ENCODE measurements at places on chromosomes 4 and X. TPM values are rescaled to one million over a fixed set of nuclear protein-coding genes. Genes with fewer than 3 reads are reported as not detected.

Gene DUSP21
- not detected for total RNA-seq

GRCh38 chrX:143648705-143649104 lies 12.8 kb upstream of the SLITRK4 start:
- DNase-seq: no peak
- H3K27ac ChIP-seq: no peak overlapping the region
- no peaks in the 10 kb centered on the region for H3K36me3 ChIP-seq
- H3K4me1 ChIP-seq: no peaks in the 10 kb centered on the region
- H3K4me3 ChIP-seq: no peak overlapping the region

DNA sequence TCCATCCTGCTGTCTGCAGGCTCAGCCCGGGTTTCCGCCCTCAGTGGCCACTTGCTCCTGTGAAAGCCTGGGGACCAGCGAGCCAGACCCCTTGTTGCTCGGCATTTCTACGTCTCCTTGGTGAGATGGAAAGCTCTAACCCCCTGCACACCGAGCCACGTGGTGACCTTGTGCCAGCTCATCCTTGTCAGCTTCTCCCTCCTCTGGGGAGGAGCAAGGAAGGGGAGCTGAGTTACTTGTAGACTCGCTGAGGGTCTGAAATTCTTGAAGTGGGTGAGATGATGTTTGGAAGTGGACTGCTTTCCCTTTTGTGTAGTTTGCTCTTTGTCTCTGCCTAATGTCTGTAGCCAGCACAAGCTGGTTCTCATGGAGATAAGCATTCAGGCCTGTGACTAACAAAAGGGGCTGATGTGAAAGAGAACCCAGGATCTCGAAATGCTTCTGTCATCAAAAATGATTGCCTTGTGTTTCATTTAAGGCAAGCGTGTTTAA lies 29.3 kb downstream of the RGS12 start:
- H3K27ac ChIP-seq: no peak overlapping the region
- peaks cover 4% of the 10 kb centered on the region for H3K27me3 ChIP-seq

DNA sequence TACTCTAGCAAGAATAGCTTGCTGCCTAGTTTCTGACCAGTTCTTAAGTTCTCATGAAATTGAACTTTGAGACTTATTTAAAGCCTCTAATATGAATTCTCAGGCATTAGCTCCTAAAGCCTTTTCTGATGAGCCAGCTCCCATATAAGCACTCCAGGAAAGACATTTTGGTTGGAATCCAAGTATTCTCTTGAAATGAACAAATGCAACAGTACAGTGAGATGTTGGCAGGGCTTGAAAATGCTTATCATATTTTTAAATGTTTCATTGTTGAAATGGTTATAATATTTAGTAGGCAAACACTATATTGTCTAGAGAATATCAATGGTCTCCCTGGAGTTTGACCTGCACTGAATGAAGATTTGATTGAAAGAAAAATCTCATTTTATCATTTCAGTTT lies 240.3 kb downstream of the ANK2 start:
- peaks cover 5% of the 10 kb centered on the region for H3K27me3 ChIP-seq
- no peak overlapping the region for H3K4me3 ChIP-seq
- no peak for DNase-seq
- H3K27ac ChIP-seq: no peak overlapping the region

DNA sequence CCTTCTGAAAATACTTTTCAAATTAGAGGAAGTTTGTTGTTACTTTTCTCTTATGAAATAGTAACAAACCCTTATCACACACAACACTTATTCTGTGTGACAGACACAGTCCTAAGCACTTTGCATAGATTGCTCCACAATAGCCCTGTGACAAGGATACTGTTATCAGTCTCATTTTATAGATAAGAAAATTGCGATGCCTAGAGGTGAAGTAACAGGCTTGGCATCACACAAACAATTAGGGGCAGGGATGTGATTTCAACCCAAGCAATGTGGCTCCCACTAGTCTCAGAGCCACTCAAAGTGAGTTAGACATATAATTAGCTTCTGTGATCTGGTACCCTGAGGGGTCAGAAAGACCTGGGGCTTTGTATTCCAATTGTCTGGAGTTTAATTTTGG lies 339.9 kb downstream of the FBXO8 start:
- H3K4me3 ChIP-seq: no peak overlapping the region
- DNase-seq: no peak
- no peaks in the 10 kb centered on the region for H3K4me1 ChIP-seq
- H3K27me3 ChIP-seq: no peaks in the 10 kb centered on the region
- no peaks in the 10 kb centered on the region for H3K36me3 ChIP-seq
- H3K27ac ChIP-seq: no peak overlapping the region

Gene MBNL3
- 33.7 TPM for total RNA-seq

Gene HMX1
- total RNA-seq: not detected

GRCh38 chrX:49761481-49761880 lies 65.7 kb upstream of the PAGE1 start:
- H3K36me3 ChIP-seq: no peaks in the 10 kb centered on the region
- H3K27me3 ChIP-seq: peaks cover 3% of the 10 kb centered on the region
- no peak overlapping the region for H3K27ac ChIP-seq
- H3K4me1 ChIP-seq: no peaks in the 10 kb centered on the region
- peak; percentile 7 for DNase-seq

Gene CFAP47
- total RNA-seq: not detected

DNA sequence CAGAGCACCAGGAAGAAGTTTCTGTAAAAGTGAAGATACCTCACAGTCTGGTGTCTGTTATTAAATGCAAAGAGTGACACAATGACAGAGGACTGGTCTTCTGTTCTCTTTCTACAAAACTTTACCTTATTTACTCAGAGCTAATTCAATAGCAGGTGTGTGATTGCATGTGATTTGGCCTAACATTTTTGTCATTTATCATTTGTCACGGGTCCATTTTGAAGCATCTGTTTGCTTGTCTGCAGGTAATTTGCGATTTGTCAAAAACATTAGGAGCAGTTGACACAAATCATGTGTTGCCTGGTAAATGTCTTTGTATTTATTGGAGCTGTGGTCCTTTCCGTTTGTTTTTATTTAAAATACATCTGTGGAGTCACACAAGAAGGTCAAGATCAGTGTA lies 1232.4 kb downstream of the STIM2 start:
- no peak overlapping the region for H3K4me3 ChIP-seq
- no peaks in the 10 kb centered on the region for H3K36me3 ChIP-seq
- no peaks in the 10 kb centered on the region for H3K4me1 ChIP-seq
- no peak overlapping the region for H3K27ac ChIP-seq
- no peaks in the 10 kb centered on the region for H3K27me3 ChIP-seq
- DNase-seq: no peak

DNA sequence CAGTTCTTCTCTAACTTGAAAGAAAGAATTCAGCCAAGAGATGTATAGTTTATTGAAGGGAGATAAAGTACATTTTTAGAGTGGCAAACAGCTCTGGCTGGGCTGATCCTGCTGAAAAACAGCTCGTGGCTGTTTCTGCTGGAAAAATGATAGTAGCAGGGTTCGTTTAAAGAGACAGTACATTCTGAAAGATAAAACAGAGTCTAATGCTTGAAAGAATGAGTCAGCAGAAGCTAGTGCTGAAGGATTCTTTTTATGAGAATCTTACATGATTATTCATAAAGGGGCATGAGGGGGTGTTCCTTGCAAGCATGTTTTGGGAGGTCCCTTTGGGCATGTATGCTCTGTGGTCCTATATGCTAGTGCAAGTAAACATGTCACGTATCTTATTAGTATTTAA lies 790.0 kb downstream of the PCDH18 start:
- no peaks in the 10 kb centered on the region for H3K4me1 ChIP-seq
- H3K36me3 ChIP-seq: no peaks in the 10 kb centered on the region
- H3K27ac ChIP-seq: no peak overlapping the region
- no peak for DNase-seq
- H3K27me3 ChIP-seq: no peaks in the 10 kb centered on the region

- H3K4me1 ChIP-seq: peaks cover 21% of the 10 kb centered on the region
- DNase-seq: no peak
- peaks cover 2% of the 10 kb centered on the region for H3K36me3 ChIP-seq
- no peaks in the 10 kb centered on the region for H3K27me3 ChIP-seq
- H3K27ac ChIP-seq: no peak overlapping the region
Observed at GRCh38 chrX:20461576-20461975, 194.9 kb upstream of the RPS6KA3 start.

Gene JCHAIN
- total RNA-seq: 0.23 TPM

Gene FAM133A
- not detected for total RNA-seq

DNA sequence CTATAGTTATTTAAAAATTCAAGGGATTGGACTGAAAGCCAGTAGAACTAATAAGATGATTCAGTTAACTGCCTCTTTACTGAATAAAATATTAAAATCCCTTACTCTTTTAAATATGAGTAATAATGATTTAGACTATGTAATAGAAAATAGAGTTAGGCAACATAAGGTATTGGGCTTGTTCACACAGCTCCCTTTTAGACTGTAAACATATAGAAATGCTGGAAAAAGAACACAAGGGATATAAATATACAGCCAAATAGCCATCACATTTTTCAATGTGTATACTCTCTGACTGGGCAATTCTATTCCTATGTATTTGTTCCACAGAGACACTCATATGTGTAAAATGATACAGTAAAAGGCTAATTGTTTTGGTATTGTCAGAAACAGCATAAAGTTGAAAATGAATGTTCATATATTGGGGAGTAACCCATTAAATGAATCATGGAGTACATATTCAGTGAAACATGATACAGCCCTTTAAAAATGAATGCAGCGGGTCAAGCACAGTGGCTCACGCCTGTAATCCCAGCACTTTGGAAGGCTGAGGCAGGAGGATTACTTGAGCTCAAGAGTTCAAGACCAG lies 129.8 kb downstream of the TBC1D19 start:
- no peak for DNase-seq
- H3K4me3 ChIP-seq: no peak overlapping the region
- no peaks in the 10 kb centered on the region for H3K27me3 ChIP-seq
- peaks cover 5% of the 10 kb centered on the region for H3K36me3 ChIP-seq
- H3K27ac ChIP-seq: no peak overlapping the region

- no peak for DNase-seq
- H3K27me3 ChIP-seq: peaks cover 4% of the 10 kb centered on the region
- no peak overlapping the region for H3K27ac ChIP-seq
- no peak overlapping the region for H3K4me3 ChIP-seq
- H3K4me1 ChIP-seq: peaks cover 67% of the 10 kb centered on the region
Observed at GRCh38 chr4:89617317-89617716, 219.6 kb downstream of the SNCA start.

DNA sequence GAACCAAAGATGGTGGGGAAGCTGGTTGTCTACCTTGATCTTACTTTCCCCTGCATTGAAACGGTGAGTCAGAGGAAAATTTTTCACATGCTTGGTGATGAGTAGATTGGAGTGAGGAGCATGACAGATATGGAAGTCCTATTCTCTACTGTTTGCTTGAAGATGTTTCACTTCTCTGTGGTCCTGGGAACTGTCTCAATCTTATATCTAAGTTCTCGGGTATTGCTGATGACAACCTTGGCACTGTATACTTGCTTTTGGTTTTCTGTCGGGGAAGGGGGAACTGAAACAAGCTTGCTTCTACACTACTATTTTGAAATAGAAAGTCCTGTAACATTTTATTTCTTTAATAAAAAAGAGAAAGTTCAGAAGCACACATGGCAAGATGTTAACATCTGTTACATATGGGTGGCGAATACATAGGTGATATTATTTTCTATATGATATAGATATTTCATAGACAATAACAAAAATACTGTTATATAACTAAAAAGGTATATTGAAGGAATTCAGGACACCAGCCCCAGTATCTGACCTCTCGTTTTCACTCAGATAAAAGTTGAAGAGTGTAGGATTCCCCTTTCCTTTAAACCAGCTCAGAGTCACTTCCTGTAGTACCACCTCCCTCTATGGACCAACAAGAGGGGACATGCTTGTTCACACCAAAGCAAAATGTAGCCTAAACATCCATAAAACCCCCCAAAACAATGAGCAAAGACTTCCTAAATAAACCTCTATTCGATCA lies 88.8 kb downstream of the FMR1NB start:
- no peak overlapping the region for H3K4me3 ChIP-seq
- DNase-seq: no peak
- H3K27ac ChIP-seq: no peak overlapping the region
- no peaks in the 10 kb centered on the region for H3K27me3 ChIP-seq
- H3K4me1 ChIP-seq: no peaks in the 10 kb centered on the region
- no peaks in the 10 kb centered on the region for H3K36me3 ChIP-seq

Measured in activated CD4-positive, alpha-beta T cell treated with anti-CD3 and anti-CD28 coated beads, Interleukin-2, amount 10 ng/mL, durations not matched to agents 7 days and 5 days (primary cell).